Upper lobe of left lung (tissue), 6 donors: ENCODE measurements at places on chromosomes 7 and 10. TPM values are rescaled to one million over a fixed set of nuclear protein-coding genes. Genes with fewer than 3 reads are reported as not detected.
A peak's percentile ranks its signal among the peaks of the same experiment; 100 is the strongest.

GRCh38 chr7:13017333-13017857, 330.0 kb downstream of the ARL4A start:
- no peak for DNase-seq

DNA sequence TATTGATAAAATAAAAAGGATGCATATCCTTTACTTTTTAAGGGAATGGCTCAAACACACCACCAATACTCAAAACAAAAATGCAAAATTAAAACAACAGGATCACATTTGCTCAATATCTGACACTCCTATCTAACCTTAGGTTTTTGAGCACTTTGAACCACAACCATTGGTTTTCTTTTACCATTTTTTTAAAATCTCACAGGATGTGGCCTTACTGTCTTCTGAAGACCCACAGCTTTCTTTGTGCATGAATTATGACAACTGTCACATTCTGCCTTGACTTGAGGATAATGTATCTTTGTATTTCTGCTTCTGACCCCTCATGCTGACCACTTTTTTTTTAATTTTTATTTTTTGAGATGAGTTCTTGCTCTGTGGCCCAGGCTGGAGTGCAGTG, 461.1 kb upstream of the NRP1 start:
- no peak for DNase-seq

GRCh38 chr7:128732521-128733277, 6.5 kb upstream of the CALU start:
- no peak for DNase-seq

DNA sequence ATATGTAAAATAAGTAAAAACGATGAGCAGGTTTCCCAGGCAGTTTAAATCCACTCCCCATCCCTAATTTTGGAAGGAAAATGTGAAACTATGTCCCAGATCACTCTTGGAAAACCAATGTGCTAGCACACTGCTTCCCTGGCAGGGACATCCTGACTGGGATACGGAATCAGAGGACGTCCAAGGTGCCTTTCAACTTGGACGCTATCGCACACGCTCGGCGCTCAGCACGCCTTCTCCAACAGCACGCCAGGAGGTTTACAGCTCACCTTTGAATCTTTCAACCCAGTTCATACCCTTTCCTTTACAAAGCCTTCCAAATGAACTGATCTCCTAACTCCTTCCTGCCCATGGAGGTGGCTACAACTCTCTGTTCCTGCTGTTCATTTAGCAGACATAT, 47.1 kb downstream of the BEND7 start:
- DNase-seq: no peak

DNA sequence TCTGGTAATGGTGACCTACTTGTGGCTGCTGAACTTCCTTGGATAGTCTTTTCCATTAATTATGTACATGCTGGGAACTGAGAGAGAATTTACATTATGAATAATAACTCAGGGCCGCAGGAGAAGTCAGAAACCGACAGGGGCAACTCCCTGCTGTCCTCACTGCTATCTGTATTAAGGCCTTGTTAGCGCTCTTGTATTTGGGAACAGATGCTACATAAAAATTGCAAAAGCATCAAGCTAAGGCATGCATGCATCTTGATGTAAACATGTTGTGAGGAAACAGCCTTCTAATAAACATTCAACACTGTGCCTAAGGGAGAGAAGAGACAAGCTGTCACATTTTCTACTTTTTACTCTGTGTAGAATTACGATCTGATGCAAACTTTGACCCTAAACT, 158.4 kb downstream of the PARD3 start:
- no peak for DNase-seq

DNA sequence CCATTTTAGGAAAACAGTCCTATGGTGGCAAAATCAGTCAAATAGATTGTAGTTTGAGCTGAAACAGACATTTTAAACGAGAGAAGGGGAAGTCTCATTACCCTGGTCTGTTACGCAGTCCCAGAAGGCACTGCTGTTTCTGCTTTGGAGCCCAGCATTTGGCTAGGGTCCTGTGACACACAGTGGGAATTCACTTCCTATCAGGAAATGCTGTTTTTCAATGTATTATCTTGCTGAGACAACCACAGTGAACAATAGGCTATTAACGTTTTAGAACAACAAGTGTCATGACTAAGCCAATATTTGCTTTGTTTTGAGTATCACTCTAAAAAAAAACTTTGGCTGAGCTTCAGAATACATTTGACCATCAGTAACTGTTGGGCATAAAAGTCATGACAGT, 74.1 kb downstream of the ADD3 start:
- DNase-seq: peak; percentile 59

- no peak for DNase-seq
Measured at GRCh38 chr10:60235001-60235400, 154.7 kb downstream of the ANK3 start.

DNA sequence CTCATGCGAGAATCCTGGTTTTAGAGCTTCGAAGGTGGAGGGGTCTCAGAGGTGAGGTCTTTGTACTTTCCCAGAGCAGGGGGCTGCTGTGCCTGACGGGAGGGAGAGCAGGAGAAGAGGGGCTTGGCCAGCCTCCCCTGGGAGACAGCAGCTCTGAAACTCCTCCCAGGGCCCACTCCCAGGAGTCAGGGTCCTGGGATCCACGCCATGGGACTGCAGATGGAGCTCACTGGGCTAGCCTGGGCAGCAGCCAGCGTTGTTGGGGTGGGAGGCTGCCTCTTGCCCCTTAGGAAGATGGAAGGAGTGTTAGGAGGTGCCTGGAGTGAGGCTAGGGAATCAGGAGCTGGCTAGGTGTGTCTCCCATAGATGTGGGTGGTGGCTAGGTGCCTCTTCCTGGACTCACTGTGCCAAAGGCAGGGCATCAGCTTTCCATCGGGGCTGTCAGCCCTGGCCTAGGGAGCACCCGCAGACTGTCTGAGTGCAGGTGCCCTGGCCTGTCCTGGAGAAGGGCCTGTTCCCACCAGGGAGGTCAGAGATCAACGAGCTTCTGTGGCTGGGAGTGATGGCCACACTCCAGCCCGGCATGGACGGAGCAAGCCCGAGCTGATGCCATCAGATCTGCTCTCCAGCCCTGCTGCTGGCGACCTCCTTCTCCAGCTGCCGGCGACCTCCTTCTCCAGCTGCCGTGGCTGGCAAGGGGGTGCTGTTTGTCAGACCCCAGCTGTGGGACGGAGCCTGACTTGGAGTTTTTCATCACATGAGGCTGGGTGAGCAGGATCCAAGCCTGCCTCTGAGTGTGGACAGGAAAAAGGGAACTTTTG, 111.3 kb downstream of the PTPN20 start:
- peak; percentile 26 for DNase-seq

- no peak for DNase-seq
Measured at GRCh38 chr10:72552857-72553256, 73.0 kb downstream of the MICU1 start.

DNA sequence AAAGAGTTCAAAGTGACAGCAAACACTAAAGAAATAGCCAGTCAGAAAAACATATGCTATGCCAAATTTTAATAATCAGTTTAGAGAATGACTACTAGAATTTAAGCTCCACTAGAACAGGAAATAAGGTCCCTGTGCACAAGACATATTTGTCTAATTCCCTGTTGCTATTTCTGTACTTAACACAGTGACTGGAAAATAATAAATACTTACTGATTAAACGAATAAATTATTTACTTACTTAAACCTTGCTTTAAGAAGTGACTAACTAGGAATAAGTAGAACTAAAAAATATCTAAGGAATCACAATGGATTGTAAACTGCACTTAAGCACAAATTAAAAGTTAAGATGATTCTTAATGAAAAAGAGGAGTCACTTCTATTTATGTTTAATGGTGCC, 22.3 kb downstream of the NPS start:
- DNase-seq: no peak

GRCh38 chr7:51321961-51322515, 5.4 kb upstream of the COBL start:
- DNase-seq: peak; percentile 40

DNA sequence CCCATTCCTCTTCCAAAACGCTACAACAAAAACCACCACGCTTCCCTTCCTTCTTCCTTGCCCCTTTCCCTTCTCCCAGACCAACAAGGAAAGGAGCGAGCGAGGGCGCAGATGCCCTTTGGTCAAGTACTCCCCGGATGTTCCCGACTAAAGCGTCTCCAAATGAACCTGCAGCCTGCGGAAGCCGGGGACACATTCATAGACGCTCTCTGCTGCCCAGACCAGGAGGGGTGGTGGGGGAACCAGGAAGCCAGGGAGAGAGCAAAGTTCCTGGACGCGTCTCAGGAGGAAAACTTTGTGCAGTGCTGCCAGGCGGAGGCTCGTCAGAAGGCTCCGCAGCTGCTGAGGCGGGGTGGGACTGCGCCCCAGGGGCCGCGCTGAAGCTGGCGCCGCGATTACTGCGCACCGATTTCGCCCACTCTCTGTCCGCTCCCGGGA, 754 bp downstream of the SEMA3D start:
- peak; percentile 78 for DNase-seq

GRCh38 chr10:19921300-19922140, 105.3 kb downstream of the PLXDC2 start:
- DNase-seq: no peak

DNA sequence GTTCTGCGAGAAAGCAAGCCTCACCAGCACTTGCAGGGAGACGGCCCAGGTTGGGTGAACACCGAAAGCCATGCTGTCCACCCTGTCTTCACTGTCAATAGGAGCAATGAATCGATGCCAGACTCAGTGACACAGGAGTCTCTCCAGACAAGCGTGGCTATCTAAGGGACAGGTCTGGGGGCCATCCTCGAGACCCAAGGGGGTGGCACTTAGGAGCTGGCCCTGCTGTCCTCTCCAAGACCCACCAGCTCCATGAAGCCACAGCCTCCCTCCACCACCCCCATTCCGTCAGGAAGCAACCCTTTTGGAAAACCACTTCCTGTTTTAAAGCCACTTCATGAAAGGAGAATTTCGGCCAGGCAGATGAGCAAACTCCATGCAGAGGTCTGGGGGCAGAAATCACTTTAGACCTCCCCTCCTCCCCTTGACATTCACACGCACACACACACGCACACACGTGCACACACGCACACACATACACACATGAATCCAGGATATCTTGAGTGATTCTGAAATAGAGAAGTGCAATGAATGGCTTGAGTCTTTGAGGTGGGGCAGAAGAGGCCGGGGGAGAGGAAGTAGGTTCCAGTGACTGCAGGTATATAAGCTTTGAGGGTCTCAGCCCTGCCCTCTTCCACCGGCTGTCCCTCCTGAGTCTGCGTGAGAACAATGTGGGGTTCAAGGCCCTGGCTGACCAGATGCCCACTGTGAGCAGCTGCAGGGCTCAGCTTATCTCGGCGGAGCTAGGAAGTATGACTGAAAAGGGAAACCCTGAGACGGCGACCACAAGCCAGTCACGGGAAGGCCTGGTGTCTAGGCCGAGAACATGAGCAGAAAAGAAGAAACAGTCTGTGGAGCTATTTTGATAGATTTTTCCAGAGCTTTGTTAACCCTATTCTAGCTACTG, 25.0 kb downstream of the RGS10 start:
- DNase-seq: peak; percentile 68

Gene AKR1E2
- total RNA-seq: 8.0 TPM

Gene MSMB
- total RNA-seq: 7.8 TPM

Gene SLC18A3
- not detected for total RNA-seq

Gene VIPR2
- 0.74 TPM for total RNA-seq

Gene OR2A42
- total RNA-seq: 0.10 TPM

Gene CLDN12
- total RNA-seq: 51.7 TPM

Gene C10orf67
- total RNA-seq: 7.3 TPM
